ENCODE measurements at places on chromosomes 6 and 20. TPM values are rescaled to one million over a fixed set of nuclear protein-coding genes. Genes with fewer than 3 reads are reported as not detected.

DNA sequence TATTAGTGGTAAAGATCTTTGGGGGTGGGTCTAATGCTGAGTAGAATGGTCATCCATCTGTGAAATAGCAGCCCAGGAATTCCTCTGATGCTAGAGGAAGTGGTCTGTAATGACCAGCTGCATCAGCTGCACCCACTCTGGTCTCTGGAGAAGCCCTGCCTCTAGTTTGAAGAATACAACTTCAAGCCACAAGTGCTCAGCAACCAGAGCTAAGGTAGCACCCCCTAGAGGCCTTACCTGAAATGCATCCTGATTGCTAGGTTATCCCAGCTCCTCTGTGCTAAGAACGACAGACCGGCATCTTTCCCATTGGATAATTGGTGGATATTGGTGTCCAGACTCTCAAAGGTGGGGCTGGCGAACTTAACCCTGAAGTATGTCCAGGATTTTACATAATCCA lies 58.2 kb downstream of the DNAH8 start:
- no peaks in the 10 kb centered on the region for H3K36me3 ChIP-seq
- no peak overlapping the region for H3K4me3 ChIP-seq
- H3K4me1 ChIP-seq = no peaks in the 10 kb centered on the region
- H3K27me3 ChIP-seq = no peaks in the 10 kb centered on the region
- no peak for DNase-seq
- no peak overlapping the region for H3K27ac ChIP-seq

DNA sequence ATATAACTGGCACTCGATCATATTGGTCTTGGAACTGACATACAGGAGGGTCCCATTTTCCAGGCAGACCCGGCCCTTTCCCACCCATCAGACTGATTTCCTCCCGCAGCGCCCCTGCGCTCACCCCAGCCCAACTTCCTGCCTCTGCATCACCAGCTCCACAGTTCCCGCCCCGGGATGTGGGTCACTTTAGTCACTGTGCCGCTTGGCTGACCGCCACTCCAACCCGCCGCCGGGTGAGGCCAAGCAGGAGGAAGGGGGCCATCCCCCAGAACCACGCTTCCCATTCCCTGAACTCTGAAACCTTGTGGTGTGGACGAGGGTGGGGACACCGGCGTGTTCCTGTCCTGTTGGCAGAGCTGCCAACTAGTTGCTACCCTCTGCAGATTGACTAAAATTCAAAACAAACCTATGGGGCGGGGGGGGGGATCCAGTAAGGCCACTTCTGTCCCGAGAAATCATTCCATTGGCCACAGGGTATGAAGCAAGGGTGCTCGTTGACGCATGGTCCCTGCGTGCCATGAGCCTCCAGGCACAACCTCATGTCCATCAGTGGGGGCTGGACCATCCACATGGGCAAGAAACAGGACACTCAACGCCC lies 12.3 kb downstream of the TGM2 start:
- no peaks in the 10 kb centered on the region for H3K27me3 ChIP-seq
- H3K36me3 ChIP-seq = peaks cover 2% of the 10 kb centered on the region
- peak overlapping the region; percentile 49 for H3K4me3 ChIP-seq
- peaks cover 37% of the 10 kb centered on the region for H3K4me1 ChIP-seq

- no peaks in the 10 kb centered on the region for H3K36me3 ChIP-seq
- no peak overlapping the region for H3K4me3 ChIP-seq
- no peaks in the 10 kb centered on the region for H3K4me1 ChIP-seq
- no peak for DNase-seq
- no peaks in the 10 kb centered on the region for H3K27me3 ChIP-seq
Observed at GRCh38 chr20:63695424-63696305, 787 bp upstream of the TNFRSF6B start.

DNA sequence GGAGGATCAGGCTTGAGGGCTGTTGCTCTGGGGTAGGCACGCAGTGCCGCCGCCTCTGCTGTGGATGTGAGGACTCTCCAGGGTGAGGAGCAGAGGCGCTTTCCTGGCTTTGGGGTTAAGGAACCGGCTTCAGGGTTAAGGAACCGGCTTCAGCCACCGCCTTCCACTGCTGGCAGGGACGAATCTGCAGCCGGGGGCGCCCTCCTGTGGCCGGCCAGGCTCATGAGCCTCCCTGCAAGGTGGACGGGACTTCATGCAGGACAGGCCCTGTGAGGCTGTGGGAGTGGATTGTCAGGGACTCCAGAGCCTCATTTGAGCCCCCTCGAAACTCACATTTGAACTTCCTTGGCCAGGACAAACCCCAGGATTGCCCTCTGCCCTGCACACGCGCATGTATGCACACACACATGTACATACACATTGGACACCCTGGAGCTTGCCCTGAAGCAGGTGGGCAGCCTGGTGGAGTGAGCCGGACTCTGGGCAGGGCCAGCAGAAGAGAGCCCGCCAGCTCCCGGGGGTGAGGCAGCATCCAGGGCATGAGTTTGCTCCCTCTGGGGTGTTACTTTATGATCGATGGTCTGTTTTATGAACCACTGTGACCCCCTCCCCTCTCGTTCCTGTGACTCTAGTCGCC lies 146.9 kb downstream of the PHACTR3 start:
- no peaks in the 10 kb centered on the region for H3K27me3 ChIP-seq
- no peaks in the 10 kb centered on the region for H3K36me3 ChIP-seq
- H3K4me1 ChIP-seq = no peaks in the 10 kb centered on the region
- no peak overlapping the region for H3K4me3 ChIP-seq
- H3K27ac ChIP-seq = no peak overlapping the region

DNA sequence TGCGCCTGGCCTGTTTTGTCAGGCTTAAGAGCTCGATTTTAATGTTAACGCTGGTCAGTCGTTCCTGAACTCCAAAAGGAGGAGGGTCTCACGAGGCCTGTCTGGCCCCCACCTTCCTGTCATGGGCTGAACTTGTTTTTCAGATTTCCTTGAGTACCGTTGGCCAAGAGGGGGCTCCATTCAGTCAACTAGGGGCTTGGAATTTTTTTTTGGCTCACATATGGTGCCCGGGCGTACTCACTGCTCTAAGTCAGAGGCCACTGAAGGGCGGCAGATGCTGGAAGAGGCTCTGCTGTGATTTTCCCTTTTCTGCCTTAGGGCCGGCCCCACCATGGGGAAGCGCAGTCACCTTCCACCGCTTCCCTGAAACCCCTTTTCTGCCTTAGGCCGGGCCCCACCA lies 6.9 kb upstream of the BIRC7 start:
- no peaks in the 10 kb centered on the region for H3K27me3 ChIP-seq
- no peak for DNase-seq
- no peak overlapping the region for H3K27ac ChIP-seq
- H3K4me1 ChIP-seq = no peaks in the 10 kb centered on the region
- no peaks in the 10 kb centered on the region for H3K36me3 ChIP-seq

GRCh38 chr6:170208651-170209353 lies 82.1 kb downstream of the DLL1 start:
- no peak overlapping the region for H3K27ac ChIP-seq
- DNase-seq = no peak
- H3K36me3 ChIP-seq = no peaks in the 10 kb centered on the region
- H3K4me1 ChIP-seq = no peaks in the 10 kb centered on the region

- no peak overlapping the region for H3K4me3 ChIP-seq
- H3K27ac ChIP-seq = no peak overlapping the region
- H3K27me3 ChIP-seq = no peaks in the 10 kb centered on the region
- no peaks in the 10 kb centered on the region for H3K4me1 ChIP-seq
- no peak for DNase-seq
- H3K36me3 ChIP-seq = no peaks in the 10 kb centered on the region
Observed at GRCh38 chr6:122696079-122696478, 83.4 kb upstream of the FABP7 start.

The CPXM1 gene
- 7.1 TPM for polyA plus RNA-seq

- peaks cover 30% of the 10 kb centered on the region for H3K4me1 ChIP-seq
- no peaks in the 10 kb centered on the region for H3K36me3 ChIP-seq
- no peaks in the 10 kb centered on the region for H3K27me3 ChIP-seq
- peak overlapping the region; percentile 67 for H3K4me3 ChIP-seq
- H3K27ac ChIP-seq = peak overlapping the region; percentile 76
Observed at GRCh38 chr6:32175322-32175710, 568 bp downstream of the AGPAT1 start.

DNA sequence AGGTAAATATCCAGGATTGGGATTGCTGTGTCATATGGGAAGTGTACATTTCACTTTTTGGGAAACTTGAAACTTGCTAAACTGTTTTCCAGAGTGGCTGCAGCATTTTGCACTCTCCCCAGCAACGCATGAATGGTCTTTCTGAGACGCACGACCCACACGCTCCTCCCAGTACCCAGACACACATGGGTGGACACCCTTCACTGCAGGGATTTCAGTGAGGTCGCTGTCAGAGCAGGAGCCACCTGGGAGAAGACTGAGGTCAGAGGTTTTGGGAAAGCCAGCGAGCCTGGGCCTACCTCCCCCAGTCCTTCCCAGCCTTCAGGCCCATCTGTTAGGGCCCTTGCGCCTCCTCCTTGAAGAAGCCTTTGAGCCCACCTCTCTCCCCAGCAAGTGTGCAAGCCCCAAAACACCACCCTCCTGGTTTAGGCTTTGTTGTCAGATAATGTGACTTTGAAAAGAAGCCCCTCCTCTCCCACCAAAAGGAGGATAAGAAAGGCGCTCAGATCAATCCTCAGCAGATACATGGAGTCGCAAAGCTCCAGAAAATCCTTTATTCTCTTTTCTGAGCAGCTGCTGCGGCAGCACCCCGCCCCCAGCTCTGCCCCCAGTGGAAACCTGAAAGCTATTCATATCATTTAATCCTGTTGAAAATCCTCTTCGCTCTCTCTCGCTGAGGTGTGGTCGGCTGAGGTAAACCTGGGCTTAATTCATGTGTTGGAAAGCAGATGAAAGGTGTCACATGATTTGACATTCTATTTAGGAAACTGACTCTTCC lies 12.7 kb upstream of the JAG1 start:
- no peaks in the 10 kb centered on the region for H3K27me3 ChIP-seq
- H3K4me1 ChIP-seq = peaks cover 3% of the 10 kb centered on the region
- no peak overlapping the region for H3K27ac ChIP-seq
- no peak overlapping the region for H3K4me3 ChIP-seq

GRCh38 chr6:47342824-47343223 lies 33.1 kb upstream of the TNFRSF21 start:
- DNase-seq = peak; percentile 7
- H3K4me3 ChIP-seq = no peak overlapping the region
- H3K27me3 ChIP-seq = no peaks in the 10 kb centered on the region
- H3K4me1 ChIP-seq = no peaks in the 10 kb centered on the region
- H3K36me3 ChIP-seq = no peaks in the 10 kb centered on the region

The MUC22 gene
- not detected for polyA plus RNA-seq

DNA sequence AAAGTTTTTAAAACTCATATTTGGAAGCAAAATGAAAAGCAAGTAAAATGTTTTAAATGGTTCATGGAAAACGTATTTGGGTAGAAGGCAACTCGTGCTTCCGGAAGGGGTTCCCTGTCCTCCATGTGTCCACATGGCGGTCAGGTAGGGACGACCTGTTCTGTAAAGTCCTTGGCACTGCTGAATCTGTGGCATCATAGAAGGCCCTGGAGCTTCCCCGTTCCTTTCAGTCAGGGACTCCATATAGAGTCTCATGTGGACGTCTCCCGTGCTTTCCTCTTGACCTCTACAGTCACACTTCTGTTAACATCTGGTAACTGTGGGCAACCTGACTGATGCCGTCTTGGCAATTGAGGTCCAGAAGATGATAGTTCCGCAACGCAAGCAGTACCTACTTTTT lies 11.4 kb downstream of the DYNLT1 start:
- no peak overlapping the region for H3K27ac ChIP-seq
- H3K27me3 ChIP-seq = no peaks in the 10 kb centered on the region
- peaks cover 6% of the 10 kb centered on the region for H3K4me1 ChIP-seq

DNA sequence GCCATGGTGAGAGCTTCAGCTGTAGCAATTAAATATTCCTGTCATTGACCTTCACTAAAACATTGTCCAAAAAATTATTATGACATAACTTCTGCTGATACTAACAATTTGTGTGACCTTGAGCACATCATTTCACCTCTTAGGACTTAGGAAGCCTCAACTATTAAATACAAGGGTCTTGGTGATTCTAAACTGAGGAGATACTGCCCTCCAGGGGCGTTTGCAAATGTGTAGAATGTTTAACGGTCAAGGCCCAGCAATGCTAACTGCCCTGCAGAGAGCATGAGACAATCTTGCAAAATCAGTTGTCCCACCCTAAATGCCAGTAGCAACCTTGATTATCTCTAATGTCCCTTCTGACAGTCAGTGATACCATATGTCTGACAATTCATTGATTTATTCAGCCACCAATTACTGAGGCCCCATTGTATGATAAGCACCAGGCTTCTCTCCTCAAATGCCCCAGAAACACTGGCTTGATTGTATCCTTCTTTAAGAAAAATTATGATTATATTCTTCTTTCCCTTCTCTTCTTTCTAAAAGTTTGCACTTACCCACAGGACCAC lies 284.1 kb upstream of the PLN start:
- no peak overlapping the region for H3K27ac ChIP-seq
- DNase-seq = peak; percentile 65
- H3K4me3 ChIP-seq = no peak overlapping the region
- H3K36me3 ChIP-seq = no peaks in the 10 kb centered on the region
- H3K4me1 ChIP-seq = no peaks in the 10 kb centered on the region

DNA sequence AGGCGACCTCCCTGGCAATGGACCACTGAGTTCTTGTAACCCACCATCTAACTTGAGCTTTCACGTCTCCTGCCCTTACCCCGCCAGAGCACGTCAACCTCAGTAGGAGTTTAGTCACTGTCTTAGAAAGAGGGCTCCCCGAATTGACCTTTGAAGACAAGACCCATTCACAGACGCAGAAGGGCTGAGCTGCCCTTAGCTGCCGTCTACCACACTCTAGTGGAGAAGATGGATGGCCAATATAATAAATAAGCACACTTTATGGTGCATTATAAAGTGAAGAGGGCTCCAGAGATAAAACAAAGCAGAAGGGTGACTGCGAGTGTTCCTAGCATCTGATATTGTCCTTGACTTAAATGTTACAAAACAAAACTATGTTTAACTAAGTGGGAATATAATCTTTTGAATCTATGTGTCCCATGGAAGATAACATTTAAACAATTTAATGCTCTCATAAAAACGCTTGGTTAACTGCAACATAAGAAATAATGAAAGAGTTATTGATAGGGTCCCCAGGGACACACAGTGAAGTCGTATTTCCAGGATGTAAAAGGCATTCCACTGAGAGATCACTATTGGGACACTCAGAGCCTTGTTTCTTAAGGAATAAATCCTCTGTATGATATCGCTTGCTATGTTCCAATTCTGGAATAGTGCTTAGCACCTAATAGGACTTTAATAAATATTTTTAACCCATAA lies 261.1 kb downstream of the THBS2 start:
- peak; percentile 78 for DNase-seq
- H3K27ac ChIP-seq = no peak overlapping the region

DNA sequence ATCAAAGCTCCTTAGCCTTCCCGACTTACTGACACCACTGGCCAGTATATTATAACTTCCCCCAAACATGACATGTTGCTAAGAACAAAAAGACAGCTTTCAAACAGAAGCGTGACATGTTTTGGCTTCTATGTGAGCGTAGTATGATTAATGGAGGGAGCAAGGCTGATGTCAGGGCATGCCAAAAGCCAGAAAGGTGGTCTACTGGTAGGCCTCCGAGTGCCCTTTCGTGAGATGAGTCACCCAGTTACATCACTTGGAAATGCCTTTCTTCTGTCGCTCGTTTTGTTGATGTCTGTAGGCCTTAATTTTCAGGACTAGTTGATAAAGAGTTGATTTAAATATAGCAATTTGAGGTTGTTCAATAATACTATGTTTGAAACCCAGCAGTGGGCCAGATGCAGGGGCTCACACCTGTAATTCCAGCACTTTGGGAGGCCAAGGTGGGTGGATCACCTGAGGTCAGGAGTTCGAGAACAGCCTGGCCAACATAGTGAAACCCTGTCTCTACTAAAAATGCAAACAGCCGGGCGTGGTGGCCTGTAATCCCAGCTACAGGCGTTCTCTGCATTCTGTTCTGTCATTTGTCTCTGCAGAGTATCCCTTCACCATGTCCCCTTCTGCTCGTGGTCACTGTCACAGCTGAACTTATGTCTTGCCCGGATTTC lies 53.3 kb downstream of the CNKSR3 start:
- H3K27me3 ChIP-seq = no peaks in the 10 kb centered on the region
- H3K4me1 ChIP-seq = peaks cover 21% of the 10 kb centered on the region
- H3K36me3 ChIP-seq = no peaks in the 10 kb centered on the region
